ENCODE measurements at places on chromosomes 2 and 18.

GRCh38 chr2:47187069-47187468 lies 32.0 kb upstream of the STPG4 start:
- no peak for DNase-seq

DNA sequence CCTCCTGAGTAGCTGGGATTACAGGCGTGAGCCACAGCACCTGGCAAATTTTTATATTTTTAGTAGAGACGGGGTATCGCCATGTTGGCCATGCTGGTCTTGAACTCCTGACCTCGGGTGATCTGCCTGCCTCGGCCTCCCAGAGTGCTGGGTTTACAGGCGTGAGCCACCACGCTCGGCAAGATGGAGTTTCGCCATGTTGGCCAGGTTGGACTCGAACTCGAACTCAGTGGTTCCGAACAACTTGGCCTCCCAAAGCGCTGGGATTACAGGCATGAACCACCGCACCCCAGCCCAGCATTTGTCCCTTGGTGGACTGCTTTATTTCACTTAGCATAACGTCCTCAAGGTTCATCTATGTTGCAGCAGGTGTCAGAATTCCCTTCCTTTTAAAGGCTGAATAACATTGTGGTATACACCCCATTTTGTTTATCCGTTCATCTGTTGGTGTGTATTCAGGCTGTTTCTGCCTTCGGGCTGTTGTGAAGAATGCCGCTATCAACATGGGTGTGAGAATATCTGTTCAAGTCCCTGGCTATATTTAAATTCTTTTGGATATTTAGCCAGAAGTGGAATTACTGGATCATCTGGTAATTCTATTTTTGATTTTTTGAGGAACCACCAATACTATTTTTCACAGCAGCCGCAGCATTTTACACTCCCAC lies 1.2 kb upstream of the CENPA start:
- no peak for DNase-seq

GRCh38 chr2:137826373-137827372 lies 137.6 kb upstream of the HNMT start:
- DNase-seq, result no peak

DNA sequence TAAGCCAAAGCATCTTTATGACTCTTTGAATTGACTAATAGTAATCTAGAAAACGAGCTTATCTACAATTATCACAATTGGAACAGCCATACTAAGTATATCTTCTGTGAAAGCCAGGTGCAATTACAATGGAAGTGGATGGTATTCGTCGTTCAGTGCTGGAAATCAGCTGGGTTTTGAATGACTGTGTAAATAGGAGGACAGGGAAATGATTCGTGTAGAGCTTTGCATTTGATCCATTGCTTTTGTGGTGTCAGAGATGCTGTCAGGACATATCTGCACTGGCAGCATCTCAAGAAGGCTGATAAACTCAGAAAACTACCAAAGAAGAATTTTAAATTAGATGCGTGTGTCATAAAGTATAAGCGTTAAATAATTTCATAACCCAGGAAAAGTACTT lies 187.1 kb downstream of the ZNF407 start:
- DNase-seq, result no peak

GRCh38 chr18:48934723-48935432 lies 15.9 kb downstream of the SMAD7 start:
- DNase-seq, result no peak

- no peak for DNase-seq
These were observed 63.2 kb downstream of the DLGAP1 start for GRCh38 chr18:4391859-4392258.

DNA sequence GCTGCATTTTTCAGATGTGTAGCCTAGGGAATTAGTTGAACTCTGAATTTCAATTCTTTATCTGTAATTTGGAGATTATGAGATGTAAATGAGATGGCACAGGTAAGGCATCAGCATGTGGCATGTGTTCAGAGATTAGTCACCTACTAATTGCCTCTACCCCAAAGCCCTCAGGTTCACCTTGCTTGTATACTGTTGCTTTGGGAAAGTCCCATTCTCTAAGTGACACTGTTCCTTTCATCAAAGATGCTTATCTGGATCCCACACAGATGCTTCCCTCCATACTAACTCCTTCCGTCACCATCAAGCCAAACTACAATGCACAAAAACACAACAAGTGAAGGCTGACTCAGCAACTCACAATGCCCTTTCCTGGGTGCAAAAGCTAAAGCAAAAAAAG lies 143.7 kb downstream of the LRATD1 start:
- no peak for DNase-seq

DNA sequence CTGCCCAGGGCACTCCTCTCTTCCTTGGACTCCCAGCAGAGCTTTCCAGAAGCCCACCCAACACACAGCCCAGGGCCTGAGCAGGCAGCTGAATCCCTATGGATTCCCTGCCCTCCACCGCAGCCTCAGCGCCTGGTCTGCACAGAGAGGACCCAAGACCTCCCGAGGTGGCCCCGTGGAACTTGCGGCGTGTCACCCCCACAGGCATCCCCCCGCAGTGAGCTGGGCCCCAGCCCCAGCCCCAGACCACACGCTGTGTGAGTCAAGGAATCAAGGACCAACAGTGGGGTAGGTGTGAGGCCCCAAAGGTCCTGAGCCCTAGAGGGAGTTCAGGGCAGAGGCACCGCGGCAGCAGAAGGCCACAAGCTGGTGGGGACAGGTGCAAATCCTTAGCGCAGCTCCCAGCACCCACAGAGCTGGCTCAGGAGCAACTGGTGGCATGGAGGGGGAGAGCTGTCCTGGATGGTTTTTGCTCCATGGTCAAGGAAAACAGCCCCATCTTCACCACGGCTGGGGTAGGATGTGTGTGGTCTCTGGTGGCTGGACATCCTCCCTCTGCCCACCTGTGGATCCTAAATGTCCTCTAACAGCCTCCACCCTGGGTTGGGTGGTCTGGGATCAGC lies 8.5 kb downstream of the HS6ST1 start:
- no peak for DNase-seq

GRCh38 chr2:64681479-64681967 lies 27.8 kb upstream of the SERTAD2 start:
- DNase-seq, result no peak

DNA sequence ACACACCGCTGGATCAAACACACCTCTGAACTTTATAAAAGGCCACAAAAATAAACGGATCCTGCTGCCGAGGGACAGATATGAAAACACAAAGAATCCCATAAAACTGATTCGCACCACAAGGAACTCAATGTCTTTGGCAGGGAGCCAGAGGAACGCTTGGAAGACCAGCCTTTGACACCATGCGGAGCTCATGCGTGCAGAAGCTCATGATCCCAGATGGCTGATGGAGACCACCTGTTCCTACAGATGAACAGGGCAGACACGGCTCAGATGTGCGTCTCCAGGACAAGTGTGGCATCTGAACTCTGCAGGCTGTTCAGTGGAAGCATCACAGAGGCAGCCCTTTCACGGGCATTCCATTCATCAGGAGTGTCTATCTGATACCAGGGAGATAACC lies 24.9 kb downstream of the COPS9 start:
- no peak for DNase-seq

- DNase-seq, result no peak
These were observed 112.9 kb downstream of the PLB1 start for GRCh38 chr2:28608500-28609424.

DNA sequence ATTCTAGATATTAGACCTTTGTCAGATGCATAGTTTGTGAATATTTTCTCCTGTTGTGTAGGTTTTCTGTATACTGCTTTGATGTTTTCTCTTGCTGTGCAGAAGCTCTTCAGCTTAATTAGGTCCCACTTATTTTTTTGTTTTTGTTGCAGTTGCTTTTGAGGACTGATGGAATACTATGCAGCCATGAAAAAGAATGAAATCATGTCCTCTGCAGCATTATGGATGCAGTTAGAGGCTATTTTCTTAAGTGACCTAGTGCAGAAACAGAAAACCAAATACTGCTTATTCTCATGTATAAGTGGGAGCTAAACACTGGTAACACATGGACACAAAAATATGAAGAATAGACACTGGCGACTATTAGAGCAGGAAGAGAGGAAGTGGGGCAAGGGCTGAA lies 155.0 kb upstream of the HNMT start:
- DNase-seq, result no peak

GRCh38 chr2:229601936-229602335 lies 112.4 kb downstream of the DNER start:
- DNase-seq, result no peak

DNA sequence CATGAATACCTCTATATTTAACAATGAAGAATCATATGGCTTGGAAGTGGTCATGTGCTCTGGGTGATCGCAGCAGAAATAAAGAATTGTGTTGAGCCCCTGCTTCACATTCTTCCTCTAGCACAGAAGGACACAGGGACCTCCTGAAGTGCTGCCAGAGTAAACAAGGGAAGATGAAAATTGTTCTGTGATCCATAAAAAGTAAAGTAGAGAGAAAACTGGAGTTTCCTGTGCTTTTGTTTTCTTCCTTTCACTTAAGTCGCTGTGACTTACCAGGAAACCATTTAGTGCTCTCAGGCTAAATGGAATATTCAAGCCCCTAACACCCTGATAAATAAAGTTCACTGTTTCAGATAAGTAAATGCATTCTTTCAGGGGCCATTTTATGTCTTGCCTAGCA lies 1173.6 kb upstream of the CHAC2 start:
- DNase-seq, result no peak

- DNase-seq, result no peak
These were observed 50.4 kb downstream of the CDCA7 start for GRCh38 chr2:173404841-173405750.

- DNase-seq, result no peak
These were observed 19.8 kb upstream of the MAP4K4 start for GRCh38 chr2:101677658-101678057.

GRCh38 chr18:8635087-8635486 lies 25.9 kb downstream of the RAB12 start:
- DNase-seq, result no peak

DNA sequence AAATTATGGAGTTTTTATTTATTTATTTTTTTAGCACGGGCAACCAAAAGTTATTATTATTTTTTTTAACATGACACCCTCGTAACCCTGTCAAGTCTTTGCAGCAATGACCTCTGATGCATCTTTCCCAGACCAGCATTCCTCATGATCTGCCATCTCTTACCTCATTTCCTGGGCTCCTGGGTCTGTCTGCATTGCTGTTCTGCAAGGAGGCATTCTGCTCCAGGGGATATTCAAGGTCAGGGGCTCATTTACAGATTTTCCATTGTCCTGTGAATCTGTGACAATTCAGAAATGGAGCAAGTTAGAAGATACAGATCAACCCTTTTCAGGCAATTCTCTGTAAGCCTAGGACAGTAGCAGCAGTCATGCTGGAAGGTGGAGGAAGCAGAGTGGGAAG lies 43.0 kb downstream of the NGEF start:
- no peak for DNase-seq

GRCh38 chr18:3703732-3704176 lies 253.8 kb downstream of the TGIF1 start:
- DNase-seq, result peak; percentile 39

GRCh38 chr2:109632158-109632789 lies 18.1 kb downstream of the SOWAHC start:
- DNase-seq, result no peak

- no peak for DNase-seq
These were observed 862.2 kb upstream of the DDX18 start for GRCh38 chr2:116952254-116952653.

DNA sequence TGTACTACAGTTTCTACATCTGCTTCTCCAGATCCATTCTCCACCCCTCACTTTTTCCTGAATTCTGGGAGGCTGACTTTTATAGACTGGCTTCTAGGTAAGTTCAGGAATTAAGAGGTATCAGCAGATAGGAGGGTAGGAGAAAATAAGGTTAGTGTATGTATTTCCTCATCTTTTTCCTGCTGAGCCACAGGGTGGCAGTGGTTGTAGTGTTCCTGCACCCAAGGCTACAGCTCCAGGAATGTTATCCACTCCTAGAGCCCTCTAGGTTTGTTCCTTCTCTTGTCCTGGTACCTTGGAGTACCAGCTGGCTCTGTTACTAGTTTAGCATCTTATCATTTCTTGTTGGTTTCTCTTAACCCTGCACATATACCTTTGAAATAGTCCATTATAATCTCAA lies 40.7 kb upstream of the C2orf66 start:
- peak; percentile 42 for DNase-seq

GRCh38 chr2:181421131-181421458 lies 36.1 kb upstream of the ITGA4 start:
- DNase-seq, result no peak

DNA sequence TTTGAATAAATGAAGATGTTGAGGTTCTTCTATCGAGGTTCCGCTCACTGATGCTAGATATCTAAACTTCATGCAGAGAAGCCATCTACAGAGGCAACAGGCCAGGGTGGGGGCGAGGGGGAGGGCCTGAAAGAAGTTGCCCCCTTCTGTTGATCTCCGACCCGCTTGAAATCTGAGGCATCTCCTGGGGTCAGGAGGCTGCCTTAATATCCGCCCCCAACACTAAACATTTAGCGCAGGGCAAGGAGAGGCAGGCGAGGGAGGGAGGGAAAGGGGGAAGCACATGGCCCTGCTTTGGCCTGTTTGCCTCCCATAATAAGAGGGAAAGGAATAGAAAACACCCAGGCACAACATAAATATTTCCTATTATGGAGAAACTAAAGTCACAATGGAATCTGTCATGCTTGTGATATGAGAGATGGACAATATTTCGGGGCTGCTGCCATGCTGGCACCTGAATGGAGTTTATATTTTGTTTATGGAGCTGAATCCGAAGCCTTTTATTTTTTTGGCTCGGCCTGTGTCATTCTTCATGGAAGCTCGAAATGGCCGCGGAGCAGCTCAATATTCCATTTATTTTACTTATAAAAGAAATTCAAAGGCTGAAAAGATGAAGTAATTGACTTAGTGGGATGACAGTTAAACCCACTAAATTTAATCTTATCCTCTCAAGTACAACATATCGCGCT lies 221.1 kb downstream of the INSIG2 start:
- DNase-seq, result no peak

DNA sequence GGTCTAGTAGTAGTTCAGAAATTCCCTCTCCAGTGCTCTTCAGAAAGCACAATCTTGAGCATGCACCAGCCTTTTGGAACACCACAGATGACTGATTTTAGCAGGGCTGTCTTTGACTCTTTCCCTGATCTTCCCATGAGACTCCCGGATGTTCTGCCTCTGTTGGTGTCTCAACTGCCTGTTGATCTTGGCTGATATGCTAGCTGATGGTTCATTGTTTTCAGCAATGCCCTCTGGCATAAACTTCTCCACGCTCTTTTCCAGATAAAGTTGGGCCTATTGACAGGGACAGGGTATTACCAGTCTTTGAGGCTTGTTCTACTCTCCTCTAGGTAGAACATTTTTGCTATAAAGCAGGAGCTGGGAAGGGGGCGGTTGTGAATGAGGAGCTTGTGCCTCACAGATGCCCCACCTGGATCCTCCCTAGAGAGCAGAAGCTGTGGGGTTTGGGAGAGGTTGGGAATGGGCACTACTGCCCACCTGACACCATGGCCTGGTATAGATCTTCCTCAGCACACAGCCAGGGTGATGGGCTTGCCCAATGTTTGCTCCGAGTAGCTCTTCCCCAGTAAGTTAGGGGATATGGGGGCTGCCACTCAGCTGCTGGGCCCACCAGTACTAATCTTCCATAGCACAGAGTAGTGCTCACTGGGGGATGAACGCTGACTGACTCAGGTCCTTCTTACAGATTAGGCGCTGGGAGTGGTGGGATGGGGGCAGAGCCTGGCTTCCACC lies 111.3 kb downstream of the PTGR3 start:
- no peak for DNase-seq

- peak; percentile 48 for DNase-seq
These were observed 808 bp downstream of the ATP5MC3 start for GRCh38 chr2:175180701-175181103.

All from SW 1271 (cell line).